ENCODE measurements at places on chromosomes 3 and 15.

- no peak for DNase-seq
Observed at GRCh38 chr3:40911928-40912327, 287.4 kb upstream of the CTNNB1 start.

- DNase-seq, result no peak
Observed at GRCh38 chr3:147301781-147302180, 104.6 kb downstream of the ZIC4 start.

DNA sequence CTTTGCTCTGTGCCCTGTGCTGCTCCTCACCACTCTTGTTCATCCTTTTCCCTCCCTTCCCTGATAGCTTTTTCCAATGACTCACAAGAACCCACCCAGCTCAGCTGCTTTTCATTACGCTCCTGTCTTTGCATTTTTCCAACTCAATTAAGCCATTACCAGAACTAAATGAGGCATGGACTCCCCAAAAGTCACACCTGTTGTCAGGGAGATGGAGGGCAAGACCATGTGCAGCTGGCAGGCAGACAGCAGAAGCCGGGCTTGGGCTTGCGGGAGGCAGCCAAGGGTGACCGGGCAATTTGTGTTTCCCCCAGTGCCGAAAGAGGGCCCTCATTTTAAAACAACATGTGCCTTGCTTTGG lies 64.3 kb downstream of the CASR start:
- no peak for DNase-seq

GRCh38 chr15:26158176-26158575 lies 295.0 kb upstream of the ATP10A start:
- DNase-seq, result no peak

GRCh38 chr3:57864853-57865252 lies 108.7 kb downstream of the SLMAP start:
- DNase-seq, result no peak

DNA sequence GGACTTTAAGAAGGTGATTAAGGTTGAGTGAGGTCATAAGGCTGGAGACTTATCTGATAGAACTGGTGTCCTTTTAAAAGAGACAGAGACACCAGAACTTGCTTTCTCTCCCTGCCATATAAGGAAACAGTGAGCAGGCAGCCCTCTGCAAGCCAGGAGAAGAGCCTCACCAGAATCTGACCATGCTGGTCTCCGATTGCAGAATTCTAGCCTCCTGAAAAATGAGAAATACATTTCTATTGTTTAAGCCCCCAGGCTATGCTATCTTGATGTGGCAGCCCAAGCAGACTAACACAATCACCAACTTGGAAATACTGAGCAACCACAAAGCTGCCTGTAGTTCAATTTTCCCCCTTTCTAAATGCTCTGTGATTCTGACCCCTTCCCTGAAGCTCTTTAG lies 161.4 kb upstream of the RARB start:
- no peak for DNase-seq

DNA sequence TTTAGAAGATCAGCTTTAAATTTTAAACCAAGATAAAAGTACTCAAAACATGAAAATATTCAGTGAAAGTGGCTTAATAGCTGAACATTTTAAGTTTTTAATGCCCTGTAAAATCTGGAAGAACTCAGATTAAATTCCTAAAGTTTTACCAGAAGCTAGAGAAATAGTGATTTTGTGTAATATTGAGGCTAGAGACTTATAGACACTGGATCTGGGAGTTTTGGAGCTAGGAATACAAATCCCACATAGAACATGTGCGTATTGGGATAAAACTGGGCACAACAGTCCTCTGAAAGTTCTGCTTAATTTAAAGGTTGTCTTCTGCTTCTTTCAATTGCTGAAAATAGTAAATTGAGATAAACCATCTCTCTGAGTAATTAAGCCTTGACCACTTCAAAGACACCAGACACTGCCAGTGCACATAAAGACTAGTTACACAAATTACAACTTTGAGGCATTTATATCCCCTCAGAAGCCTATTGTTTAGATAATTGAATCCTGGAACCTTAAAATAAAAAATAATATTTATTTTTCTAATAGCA lies 1382.5 kb downstream of the OTOL1 start:
- no peak for DNase-seq

GRCh38 chr3:150278843-150279381 lies 129.2 kb upstream of the TSC22D2 start:
- no peak for DNase-seq

Data from head of caudate nucleus (tissue), 42 donors.